NCI-H1930 (cell line): ENCODE measurements at places on chromosomes 4 and X.

DNA sequence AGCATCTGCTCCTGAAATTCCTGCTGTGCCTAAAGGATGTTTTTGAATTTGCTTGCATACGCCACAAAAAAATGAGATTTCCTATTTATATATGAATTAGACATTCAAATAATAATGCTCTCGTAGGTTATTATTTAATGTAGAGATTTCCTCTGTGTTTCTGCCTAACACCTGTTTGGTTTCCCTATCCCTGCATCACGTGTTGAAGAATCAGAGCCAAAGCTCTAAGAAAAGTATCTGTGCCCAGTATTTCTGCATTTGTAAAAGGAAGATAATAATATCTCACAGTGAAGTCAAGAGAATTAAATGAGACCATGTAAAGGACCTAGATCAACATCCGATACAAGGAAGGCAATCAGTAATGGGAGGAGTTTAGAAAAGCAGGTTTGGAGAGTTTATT, 179.5 kb downstream of the HNRNPD start:
- no peak for DNase-seq

GRCh38 chr4:16691450-16691849, 207.0 kb downstream of the LDB2 start:
- DNase-seq, result no peak

DNA sequence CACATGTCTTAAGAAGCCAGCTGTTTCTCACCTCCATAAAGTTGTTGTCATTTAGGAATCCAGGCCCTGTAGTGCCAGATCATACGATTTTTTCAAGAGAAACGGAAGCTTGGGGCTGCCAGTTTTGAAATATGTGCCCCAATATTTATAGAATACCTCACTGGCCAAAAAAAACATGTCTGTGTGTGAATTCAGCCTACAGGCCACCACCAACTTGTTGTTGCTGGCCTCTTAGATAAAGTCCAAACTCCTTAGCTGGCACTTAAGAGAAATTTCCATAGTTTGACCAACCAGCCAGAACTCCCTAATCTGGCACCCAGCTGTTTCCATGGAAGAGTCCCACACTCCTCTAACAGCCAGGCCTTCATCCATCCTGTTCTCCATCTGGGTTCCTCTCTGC, 74.1 kb downstream of the WDR19 start:
- no peak for DNase-seq

GRCh38 chr4:84639145-84639544, 56.2 kb downstream of the CDS1 start:
- DNase-seq, result no peak

- no peak for DNase-seq
Measured at GRCh38 chr4:102298716-102299115, 46.6 kb downstream of the SLC39A8 start.

GRCh38 chrX:28922106-28922505, 334.9 kb downstream of the IL1RAPL1 start:
- no peak for DNase-seq

GRCh38 chr4:70589785-70590184, 2.3 kb upstream of the AMBN start:
- DNase-seq, result no peak

DNA sequence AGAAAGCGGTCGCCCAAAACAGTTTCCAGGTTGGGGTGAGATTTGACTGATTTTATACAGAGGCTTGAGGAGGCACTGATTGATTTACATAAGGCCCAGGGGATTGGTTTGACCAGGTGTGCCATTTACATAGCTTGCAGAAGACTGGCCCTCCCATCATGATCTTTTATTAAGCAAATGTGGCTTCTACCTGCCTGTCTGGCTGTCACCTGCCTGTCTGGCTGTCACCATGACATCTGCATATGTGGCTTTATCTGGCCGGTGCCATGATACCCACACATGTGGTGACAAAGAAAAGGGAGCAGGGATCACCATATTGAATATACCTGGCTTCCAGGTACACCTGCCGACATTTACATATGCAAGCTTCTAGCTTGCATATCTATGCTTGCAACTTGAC, 17.0 kb upstream of the CDS1 start:
- DNase-seq, result no peak

DNA sequence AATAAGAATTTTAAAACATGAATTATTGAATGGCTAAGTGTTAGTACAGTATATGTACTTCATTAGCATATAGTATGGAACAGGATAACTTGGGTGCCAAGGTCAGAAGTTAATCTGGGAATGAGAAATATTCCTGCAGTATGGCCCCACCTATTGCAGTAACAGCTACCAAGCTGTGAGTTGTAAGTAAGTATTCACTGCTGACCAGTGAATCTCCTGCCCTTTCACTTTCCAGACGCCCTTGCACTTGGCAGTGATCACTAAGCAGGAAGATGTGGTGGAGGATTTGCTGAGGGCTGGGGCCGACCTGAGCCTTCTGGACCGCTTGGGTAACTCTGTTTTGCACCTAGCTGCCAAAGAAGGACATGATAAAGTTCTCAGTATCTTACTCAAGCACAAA, 105.1 kb downstream of the NFKB1 start:
- DNase-seq, result no peak

DNA sequence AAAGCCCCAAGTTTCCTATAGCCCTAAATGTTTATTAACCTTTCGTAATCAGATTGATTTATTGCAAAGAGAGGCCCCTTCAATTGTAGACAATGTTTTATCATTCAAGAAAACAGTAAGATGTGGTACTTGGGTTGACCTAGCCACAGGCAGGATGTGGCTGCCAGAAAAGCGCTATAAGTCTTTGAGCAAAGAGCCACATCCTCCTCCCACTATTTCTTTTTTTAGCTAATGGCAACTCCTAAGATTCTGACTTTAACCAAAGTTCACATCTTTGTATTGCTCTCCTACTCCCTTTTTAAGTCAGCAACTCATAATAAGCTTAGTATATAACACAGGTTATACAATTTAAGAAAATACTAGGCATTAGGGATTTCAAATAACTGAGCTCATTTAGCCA, 70.7 kb upstream of the PPP3CA start:
- no peak for DNase-seq

DNA sequence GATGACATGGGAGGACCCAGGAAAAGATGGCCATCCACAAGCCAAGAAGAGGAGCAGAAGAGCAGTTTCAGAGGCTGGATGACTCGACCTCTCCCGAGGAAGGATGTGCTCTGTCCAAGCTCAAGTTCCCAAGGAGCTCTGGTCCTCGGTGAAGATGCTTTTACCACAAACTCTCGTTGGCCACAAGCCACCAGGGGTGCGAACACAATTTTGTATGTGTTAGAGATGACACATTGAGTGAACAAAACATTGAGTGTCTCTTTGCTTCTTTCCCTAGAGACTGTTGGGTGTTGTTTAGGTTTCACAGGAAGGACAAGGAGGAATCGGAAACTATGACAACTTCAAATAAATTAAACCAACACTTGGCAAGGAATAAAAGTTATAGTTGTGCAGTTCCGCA, 26.3 kb downstream of the FGFBP1 start:
- no peak for DNase-seq

DNA sequence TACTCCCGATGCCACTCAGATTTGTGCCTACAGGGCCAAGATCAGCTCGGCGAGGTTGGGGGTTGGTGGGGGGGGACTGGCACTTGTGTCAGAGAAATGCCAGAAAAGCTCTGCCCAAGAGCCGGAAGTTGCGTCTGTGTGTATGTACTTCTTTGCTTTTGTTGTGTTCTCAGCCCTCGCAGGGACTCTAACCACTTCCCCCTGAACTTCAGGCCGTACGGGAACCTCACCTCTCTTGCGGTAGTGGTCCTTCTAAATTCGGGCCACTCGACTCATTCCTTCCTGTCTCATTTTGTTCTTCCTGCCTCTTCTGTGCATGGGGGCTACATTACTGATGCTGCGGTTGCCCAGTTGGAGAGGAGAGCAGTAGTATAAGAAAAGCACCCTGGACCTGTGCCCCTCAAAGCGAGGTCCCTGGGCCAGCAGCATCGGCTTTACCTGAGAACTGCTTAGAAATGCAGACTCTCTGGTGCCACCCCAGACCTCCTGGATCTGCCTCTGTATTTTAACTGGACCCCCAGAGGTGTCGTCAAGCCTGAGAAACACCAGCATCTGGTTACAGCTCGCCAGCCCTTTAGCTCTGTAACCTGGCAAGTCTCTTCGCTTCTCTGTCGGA, 146.3 kb upstream of the RPS6KA3 start:
- no peak for DNase-seq

GRCh38 chrX:119230850-119231249, 5.2 kb upstream of the PGRMC1 start:
- DNase-seq, result no peak

DNA sequence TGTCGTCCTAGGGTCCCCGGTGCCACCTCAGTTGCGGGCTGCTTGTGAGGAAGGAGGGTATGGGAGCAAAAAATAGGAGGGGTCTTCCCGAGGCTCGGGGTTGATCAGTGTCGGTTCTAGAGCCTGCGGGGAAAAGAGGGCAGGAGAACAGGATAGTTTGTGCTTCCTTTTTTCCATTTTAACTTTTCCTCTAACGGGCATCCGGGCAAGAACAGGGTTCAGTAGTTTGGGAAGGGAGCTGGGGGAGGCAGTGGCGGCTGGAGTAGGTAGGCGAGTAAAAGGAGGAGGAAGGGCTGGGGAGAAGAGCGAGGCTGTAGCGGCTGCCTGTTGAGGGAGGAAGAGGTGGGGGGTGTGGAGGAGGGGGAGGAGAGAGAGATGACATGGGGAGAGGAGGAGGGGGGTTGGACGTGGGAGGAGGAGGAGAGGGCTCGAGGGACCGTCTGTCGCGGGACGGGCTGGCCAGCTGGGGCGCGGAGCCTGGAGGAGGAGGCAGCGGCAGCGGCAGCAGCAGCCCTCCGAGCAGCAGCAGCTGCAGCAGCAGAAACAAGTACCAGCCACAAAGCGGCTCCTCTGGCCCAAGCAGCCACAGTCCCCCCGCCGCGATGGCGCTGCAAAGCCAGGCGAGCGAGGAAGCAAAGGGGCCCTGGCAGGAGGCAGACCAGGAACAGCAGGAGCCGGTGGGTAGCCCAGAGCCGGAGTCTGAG, at the start of gene SLC16A2:
SLC16A2 (plus strand) TSS at position 458 of the 704 bp plus-strand sequence; CDS start at position 603, 145 bp downstream.
- DNase-seq, result no peak

DNA sequence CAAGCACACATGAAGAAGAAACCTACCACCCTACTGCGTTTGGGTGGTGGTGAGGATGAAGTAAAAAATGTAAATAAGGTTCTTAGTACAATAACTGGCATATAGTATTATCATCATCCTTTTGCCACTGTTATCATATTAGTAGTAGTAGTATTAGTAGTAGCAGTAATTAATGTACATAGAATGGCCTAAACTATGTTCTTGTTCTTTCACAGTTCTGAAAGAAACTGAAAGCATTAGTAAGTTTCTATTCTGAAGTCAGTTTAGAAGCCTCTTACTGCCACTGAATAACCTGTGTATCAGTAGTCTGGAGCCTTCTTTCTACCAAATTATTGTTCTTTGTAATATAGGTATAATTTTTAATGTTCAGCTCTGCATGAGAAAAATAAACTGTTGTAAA, 21.0 kb downstream of the COL4A6 start:
- DNase-seq, result no peak

DNA sequence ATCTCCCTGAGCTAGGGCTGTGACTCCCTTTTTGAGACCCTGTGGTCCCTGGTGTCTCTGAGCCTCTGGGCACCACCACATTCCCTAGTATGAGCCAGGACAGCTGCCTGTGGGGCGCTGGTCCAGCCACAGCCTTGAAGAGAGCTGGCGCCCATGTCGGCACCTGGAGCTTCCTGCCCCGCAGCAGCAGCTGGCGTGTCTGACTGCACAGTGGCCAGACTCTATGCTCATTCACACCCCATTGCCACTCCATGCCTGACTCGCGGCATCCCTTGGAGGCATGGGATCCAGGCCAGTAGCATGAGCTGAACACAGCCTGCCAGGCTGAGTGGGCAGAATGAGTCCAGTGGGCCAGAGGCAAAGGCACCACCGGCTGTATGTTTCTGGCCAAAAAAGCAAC, 8.3 kb upstream of the SPP1 start:
- DNase-seq, result no peak

DNA sequence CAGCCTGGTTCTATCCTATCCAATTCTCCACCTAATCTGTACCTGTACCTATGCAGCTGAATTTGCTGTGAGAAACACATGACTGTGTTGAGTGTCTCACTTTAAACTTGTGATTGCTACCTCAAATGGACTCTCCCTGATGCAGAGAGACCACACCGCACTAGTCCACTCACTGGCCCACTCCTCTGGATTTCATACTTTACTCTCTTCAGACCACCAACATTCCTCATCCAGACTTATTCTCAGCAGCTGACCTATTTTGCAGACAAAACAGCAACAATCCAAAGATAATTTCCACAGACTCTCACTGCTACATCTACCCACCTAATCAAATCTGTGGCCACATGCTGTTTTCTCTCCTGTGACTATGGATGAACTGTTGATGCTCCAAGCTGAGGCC, 45.2 kb downstream of the ACSL4 start:
- no peak for DNase-seq

DNA sequence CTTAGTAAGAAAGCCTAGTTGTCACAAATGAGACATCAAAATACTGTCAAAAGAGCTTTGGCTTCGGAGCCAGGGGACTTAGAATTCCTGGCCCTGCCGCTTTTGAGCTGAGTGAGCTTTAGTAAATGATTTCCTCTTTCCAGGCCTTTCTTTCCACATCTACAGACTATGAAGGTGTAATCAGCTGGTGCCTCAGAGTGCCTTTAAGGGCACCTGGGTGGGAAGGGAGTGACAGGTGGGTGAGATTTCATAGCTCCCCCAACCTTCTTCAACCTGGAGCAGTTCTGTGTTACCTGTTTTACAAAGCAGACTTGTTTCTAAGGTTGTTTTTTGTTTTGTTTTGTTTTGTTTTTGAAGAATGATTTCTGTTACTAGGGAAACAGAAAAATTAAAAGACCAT, 154.7 kb upstream of the BOD1L1 start:
- no peak for DNase-seq

DNA sequence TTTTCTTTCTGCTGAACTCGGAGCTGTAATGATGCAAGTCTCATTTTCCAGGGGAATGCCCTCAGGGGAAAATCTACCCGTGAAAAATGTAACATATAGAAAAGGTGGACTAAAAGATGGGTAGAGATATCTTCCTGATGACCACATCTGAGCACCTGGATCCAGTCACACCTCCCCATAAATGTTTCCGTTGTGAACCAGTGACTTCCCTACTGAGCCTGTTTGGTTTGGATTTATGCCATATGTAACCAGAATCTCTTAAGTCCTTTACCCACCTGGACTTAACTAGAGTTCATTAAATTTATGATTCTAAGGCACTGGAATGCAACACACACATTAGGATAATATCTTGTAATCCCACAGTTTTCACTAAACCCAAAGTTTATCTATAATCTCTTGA, 171.1 kb downstream of the ZNF330 start:
- no peak for DNase-seq
